ENCODE measurements at places on chromosomes 3 and 15. TPM values are rescaled to one million over a fixed set of nuclear protein-coding genes. Genes with fewer than 3 reads are reported as not detected.

ACOX2 gene
- not detected for total RNA-seq

VGLL3 gene
- total RNA-seq: not detected

DCBLD2 gene
- 0.66 TPM for total RNA-seq

- H3K4me3 ChIP-seq: no peak overlapping the region
- H3K36me3 ChIP-seq: no peaks in the 10 kb centered on the region
- no peak overlapping the region for H3K27ac ChIP-seq
- H3K4me1 ChIP-seq: no peaks in the 10 kb centered on the region
- no peaks in the 10 kb centered on the region for H3K27me3 ChIP-seq
These were observed 94.5 kb downstream of the ABI3BP start for GRCh38 chr3:100898681-100899080.

DNA sequence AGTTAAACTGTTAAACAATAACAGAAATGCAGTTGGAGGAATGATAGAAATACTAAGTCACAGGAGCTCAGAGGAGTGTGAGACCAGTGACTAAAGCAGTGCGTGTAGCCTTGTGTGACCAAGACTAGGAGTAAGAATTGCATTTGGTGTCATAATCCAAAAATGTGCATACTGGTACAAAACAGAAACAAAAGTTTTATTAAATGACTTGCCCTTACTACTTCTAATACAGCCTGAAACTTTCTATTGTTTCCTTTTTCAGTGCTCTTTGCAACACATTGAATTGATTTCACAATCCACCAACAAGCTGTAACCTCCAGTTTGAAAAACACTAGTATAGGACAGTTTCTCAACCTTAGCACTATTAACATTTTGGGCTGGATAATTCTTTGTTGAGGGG, 17.1 kb downstream of the SNX1 start:
- H3K4me3 ChIP-seq: no peak overlapping the region
- no peaks in the 10 kb centered on the region for H3K27me3 ChIP-seq
- H3K36me3 ChIP-seq: peaks cover 55% of the 10 kb centered on the region
- DNase-seq: no peak
- peaks cover 8% of the 10 kb centered on the region for H3K4me1 ChIP-seq

P2RY14 gene
- 0.25 TPM for total RNA-seq

GRCh38 chr3:44966795-44967278, 9.1 kb downstream of the ZDHHC3 start:
- DNase-seq: no peak
- peaks cover 40% of the 10 kb centered on the region for H3K4me1 ChIP-seq
- H3K4me3 ChIP-seq: no peak overlapping the region
- no peak overlapping the region for H3K27ac ChIP-seq
- no peaks in the 10 kb centered on the region for H3K36me3 ChIP-seq

DNA sequence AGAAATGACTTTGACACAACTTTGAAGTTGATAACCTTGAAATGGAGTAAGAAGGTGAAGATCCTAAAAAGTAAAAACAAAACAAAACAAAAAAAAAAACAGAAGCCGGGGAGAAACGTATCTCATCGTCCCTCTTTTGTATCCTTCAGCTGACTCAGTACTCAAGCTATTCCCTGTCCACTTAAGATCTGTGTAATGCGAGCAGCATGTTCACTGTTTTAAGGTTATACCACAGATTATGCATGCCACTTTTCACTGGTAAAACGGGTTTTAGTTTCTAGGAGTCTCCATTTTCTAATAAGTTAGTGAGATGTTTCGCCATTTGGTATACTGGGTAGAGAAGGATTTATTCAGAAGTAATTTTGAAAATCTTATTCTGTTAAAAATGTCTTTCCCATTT, 324.3 kb downstream of the FEZF2 start:
- H3K27me3 ChIP-seq: no peaks in the 10 kb centered on the region
- no peaks in the 10 kb centered on the region for H3K4me1 ChIP-seq
- no peak overlapping the region for H3K4me3 ChIP-seq
- DNase-seq: no peak
- H3K36me3 ChIP-seq: no peaks in the 10 kb centered on the region

DNA sequence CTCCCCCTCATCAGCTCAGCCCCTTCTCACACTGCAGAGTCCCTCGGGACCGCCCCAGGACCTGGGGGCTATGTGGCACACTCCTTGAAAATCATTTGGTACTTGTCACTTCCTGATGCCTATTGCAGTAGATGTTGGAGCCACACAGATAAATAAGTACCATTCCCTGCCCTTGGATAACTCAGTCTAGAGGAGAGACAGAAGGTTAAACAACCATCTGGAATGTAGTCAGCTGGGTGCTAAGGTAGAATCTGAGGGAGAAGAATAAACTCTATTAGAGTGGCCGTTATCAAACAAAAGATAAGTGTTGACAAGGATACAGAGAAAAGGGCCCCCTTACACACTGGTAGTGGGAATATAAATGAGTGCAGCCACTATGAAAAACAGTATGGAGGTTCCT, 112.3 kb upstream of the NR2E3 start:
- H3K27me3 ChIP-seq: no peaks in the 10 kb centered on the region
- no peaks in the 10 kb centered on the region for H3K4me1 ChIP-seq
- H3K27ac ChIP-seq: no peak overlapping the region
- H3K4me3 ChIP-seq: no peak overlapping the region
- H3K36me3 ChIP-seq: no peaks in the 10 kb centered on the region

DNA sequence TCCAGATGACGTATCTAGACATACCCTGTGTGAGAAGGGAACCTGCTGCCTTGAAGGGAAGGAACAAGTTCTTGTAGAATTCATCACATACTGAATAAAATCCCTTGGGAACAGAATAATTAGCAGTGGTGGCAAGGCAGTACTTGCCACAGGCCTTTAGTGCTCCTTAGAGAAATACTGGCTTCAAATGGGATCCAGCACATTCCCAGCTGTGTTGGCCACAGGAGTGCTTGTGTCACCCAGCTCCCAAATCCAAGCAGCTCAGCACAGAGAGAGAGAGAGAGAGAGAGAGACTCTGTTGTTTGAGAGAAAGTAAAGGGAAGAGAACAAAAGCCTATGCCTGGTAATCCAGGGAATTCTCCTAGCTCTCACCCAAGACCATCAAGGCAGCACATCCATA, 969.0 kb upstream of the ALCAM start:
- H3K27me3 ChIP-seq: no peaks in the 10 kb centered on the region
- H3K4me1 ChIP-seq: no peaks in the 10 kb centered on the region
- DNase-seq: no peak
- no peak overlapping the region for H3K27ac ChIP-seq
- H3K36me3 ChIP-seq: no peaks in the 10 kb centered on the region

DNA sequence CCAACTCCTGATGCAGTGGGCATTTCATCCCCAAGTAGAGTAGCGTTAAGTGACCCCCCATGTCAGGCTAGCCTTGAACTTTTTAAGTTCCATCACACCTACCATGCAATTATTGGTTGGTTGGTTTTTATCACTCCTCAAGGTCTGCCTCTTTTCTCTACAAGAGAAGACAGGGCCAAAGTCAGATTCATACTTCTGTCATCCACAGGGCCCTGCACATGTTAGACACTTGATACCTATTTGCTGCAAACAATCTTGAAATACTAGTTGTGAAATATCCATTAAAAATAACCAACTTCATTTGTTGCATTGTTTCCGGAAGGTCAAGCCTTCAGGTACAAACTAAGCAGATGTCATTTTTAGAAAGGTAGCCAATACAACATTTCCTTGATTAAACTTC, 1.2 kb downstream of the CMSS1 start:
- H3K27ac ChIP-seq: no peak overlapping the region
- H3K4me3 ChIP-seq: no peak overlapping the region
- no peaks in the 10 kb centered on the region for H3K36me3 ChIP-seq
- no peak for DNase-seq
- no peaks in the 10 kb centered on the region for H3K27me3 ChIP-seq
- peaks cover 5% of the 10 kb centered on the region for H3K4me1 ChIP-seq

STRC gene
- total RNA-seq: 2.2 TPM

DNA sequence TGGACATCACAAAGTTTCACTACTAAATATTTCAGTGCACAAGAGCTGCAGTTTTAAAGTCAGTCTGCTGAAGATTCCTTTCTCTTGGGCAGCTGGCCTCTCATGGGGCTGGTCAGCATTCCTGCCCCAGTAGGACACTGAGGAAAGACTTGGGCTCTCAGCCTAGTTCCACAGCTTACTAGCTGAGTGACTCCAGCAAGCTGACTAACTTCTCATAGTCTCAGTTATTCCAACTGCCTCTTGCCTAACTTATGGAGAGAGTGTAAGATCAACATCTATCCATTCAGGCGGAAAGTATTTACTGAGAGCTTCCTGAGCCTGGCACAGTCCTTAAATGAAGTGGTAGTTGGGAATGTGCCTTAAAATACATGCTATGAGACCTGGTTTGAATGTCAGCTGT, 27.0 kb downstream of the TM4SF4 start:
- H3K27ac ChIP-seq: no peak overlapping the region
- H3K4me3 ChIP-seq: no peak overlapping the region
- no peak for DNase-seq
- no peaks in the 10 kb centered on the region for H3K36me3 ChIP-seq
- H3K4me1 ChIP-seq: no peaks in the 10 kb centered on the region

- no peaks in the 10 kb centered on the region for H3K27me3 ChIP-seq
- H3K27ac ChIP-seq: no peak overlapping the region
- no peaks in the 10 kb centered on the region for H3K36me3 ChIP-seq
- no peak for DNase-seq
These were observed 419.1 kb upstream of the CDIN1 start for GRCh38 chr15:36160351-36160750.
